Uterus (tissue), 4 donors: ENCODE measurements at places on chromosomes 16 and 17.

DNA sequence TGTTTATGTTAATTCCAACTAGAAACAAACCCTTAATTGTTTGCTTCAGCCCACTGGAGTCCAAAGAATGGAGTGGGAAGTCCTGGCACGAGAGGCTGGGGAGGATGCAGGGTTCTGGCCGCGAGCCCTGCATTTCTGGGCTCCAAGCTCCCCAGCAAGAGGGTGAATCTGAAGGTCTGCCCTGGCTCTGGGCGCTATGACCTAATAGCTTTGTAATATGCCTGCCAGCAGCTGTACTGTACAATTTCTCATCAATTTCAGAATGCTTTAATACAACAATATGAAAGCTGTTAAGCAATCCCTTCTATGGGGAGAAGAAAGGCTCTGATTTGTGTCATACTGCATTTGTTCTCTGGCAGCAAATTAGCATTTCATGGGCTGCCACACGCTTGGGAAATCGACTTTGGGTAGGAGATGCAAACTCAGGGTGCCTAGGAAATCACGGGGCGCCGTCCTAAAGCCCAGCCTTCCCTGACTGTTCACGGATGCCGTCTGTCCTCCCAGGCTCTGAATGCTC lies 43.8 kb downstream of the NDEL1 start:
- no peak for DNase-seq

- no peak for DNase-seq
Measured at GRCh38 chr17:27525316-27525715, 69.1 kb downstream of the KSR1 start.

DNA sequence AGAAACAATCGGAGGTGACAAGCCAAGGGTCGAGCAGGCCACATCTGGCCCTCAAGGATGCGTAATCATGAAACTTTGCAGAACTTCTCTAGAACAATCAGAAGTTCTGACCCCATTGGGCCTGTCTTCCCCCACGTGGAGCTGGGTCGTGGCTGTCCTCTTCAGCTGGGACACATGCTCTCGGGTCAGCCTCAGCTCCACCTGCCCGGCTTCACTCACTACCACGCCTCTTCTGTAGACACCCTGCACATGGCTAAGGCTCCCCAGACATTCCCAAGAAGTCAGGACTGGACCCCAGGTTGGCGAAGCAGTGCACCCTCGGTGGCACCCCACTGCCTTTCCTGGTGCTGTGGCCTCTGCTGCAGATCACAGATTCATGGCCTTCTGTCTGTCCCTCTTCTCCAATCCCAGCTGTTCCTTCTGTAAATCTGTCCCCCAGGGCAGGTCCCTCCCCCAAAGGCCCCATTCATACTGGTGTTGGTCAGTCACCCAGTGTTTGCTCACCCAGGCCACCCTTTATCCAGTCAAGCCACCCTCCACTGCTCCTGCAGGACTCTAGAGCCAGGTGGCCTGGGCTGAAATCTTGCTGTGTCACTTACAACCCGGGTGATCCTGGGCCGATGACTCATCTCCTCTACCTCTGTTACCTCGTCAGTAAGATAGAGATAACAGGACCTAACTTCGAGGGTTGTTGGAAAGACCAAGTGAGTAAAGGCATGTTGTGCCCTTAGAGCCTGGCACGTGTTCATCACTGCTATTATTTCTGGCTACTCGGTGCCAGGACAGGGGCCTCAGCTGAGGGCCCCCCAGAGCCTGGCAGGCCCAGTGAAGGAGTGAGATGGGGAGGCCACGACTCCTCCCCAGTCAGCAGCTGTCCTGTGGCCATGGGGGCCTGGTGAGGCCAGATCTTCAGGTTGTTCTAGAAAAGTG lies 1.4 kb upstream of the SLC5A11 start:
- no peak for DNase-seq

GRCh38 chr16:51310159-51310558 lies 159.1 kb upstream of the SALL1 start:
- DNase-seq, result no peak

DNA sequence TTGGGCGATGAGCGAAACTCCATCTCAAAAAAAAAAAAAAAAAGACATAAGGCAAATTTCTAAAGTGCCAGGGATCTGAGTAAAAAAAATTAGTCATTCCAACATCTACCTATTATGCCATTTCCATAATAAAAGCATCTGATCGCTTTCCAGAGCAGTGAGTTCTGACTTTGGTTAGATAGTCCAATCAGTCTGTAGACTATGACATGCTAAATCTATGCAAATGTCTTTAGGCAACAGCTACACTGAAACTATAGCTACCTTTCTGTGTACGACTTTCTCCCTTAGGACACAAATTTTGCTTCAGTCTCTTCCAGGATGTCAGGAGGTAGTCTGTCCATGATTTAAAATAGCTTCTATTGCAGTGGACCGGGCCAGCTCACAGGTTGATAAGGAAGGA lies 58.9 kb upstream of the ARHGAP44 start:
- no peak for DNase-seq

GRCh38 chr17:30950669-30951399 lies 20.0 kb upstream of the RNF135 start:
- DNase-seq, result peak; percentile 37
